ENCODE measurements at places on chromosomes 1 and 21.
A peak's percentile ranks its signal among the peaks of the same experiment; 100 is the strongest.

DNA sequence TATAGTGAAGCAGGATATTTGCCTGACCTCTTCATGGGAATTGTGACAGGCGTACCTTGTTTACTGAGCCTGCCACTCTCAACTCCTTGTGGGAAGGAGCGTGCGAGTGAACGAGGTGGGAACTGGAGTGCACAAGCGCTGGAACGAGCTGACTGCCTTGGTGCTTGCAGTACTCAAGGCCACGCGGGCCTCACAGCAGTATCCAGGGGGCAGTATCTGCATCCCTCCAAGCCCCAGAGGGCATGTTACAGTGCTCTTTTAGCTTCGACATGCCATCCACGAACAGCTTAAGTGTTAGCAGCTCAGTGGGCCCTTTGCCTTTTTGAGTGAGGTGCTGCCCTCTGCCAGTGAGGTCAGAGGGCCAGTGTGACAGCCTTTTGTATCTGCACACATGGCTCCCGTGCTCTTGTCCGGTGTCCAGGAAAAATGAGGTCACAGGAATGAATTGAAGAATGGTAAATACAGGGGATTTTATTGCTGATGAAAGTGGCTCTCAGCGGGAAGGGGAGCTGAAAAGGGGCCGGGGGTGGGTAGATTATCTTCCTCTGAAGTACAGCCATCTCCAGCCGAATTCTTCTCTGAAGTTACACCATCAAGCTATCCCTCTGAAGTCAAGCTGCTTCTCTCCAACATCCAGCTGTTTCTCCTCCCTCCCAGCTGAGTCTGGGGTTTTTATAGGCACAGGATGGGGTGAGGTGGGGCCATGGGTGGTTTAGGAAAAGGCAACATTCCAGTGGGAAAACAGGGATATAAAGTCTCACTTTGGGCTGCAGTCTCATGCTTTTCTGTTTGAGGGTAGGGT lies 69.3 kb downstream of the EPB41 start:
- DNase-seq = peak; percentile 70

GRCh38 chr1:210938416-210938925 lies 195.5 kb downstream of the KCNH1 start:
- DNase-seq = no peak

- DNase-seq = no peak
These were observed 47.9 kb upstream of the PLXNA2 start for GRCh38 chr1:208291923-208292711.

- no peak for DNase-seq
These were observed 16.3 kb downstream of the ZFYVE9 start for GRCh38 chr1:52158218-52158617.

GRCh38 chr21:36321325-36322082 lies 1.5 kb downstream of the MORC3 start:
- peak; percentile 46 for DNase-seq

- no peak for DNase-seq
These were observed 358.9 kb downstream of the DISC1 start for GRCh38 chr1:231985296-231986023.

- no peak for DNase-seq
These were observed 42.6 kb downstream of the CD34 start for GRCh38 chr1:207868251-207868773.

GRCh38 chr1:217425422-217425821 lies 205.5 kb downstream of the GPATCH2 start:
- DNase-seq = no peak

DNA sequence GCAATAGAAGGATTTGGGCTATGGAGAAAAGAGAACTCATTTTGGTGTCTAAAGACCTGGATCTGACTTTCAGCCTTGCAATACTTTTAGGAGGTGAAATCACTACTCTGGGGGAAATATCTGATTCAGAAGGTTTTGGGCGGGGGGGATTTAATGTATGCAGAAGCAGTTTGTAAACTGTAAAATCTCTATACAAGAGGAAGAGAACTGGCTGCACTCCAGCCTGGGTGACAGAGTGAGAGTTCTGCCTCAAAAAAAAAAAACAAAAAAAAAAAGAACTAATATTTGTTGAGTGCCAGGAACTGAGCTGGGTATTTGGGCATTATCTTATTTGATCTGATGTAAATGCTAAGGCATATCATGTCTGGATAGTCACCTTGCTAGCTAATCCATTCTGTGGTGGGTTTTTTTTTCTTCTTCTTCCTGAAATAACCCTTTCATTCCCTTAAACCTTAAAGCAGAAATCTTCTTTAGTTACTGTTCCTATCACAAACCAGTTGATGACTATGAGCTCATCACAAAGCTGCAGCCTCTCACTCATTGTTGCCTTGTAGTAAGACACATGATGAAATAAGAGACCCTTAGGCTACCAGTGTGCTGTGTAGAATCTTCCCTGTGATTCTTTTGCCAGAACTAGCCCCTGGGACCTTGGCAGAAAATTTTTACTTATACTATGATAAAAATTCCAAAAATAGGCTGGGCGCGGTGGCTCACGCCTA lies 35.6 kb upstream of the SLC16A1 start:
- no peak for DNase-seq

DNA sequence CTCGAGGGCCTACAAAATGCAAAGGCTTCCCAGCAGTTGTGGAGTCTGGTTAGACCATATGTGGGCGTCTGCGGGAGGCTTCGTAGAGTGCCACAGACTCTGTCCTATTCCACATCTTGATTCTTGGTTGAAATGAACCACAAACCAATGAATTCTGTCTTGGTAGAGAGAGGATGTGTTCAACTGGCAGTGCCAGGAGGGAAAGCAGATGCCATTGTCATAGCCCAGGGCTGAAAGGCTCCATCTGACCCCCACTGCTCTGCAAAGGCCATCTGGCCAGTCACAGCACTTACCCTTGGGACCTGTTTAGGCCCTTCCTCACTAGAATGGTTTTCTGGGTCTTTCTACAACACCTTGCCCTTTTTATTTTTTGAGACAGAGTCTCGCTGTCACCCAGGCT lies 22.1 kb downstream of the ACOT11 start:
- DNase-seq = no peak

GRCh38 chr1:156281693-156282478 lies 739 bp downstream of the SMG5 start:
- no peak for DNase-seq

GRCh38 chr21:27219068-27219467 lies 252.2 kb upstream of the ADAMTS5 start:
- no peak for DNase-seq

- DNase-seq = no peak
These were observed 30.9 kb upstream of the NBL1 start for GRCh38 chr1:19613171-19613703.

- DNase-seq = no peak
These were observed 63.6 kb upstream of the ERG start for GRCh38 chr21:38561613-38562581.

GRCh38 chr21:40846103-40846502 lies 855 bp downstream of the DSCAM start:
- no peak for DNase-seq

GRCh38 chr1:41888756-41889155 lies 30.0 kb downstream of the HIVEP3 start:
- no peak for DNase-seq

- no peak for DNase-seq
These were observed 62.3 kb downstream of the GON4L start for GRCh38 chr1:155794605-155795245.

- peak; percentile 67 for DNase-seq
These were observed 118.7 kb upstream of the BARHL2 start for GRCh38 chr1:90835661-90836344.

DNA sequence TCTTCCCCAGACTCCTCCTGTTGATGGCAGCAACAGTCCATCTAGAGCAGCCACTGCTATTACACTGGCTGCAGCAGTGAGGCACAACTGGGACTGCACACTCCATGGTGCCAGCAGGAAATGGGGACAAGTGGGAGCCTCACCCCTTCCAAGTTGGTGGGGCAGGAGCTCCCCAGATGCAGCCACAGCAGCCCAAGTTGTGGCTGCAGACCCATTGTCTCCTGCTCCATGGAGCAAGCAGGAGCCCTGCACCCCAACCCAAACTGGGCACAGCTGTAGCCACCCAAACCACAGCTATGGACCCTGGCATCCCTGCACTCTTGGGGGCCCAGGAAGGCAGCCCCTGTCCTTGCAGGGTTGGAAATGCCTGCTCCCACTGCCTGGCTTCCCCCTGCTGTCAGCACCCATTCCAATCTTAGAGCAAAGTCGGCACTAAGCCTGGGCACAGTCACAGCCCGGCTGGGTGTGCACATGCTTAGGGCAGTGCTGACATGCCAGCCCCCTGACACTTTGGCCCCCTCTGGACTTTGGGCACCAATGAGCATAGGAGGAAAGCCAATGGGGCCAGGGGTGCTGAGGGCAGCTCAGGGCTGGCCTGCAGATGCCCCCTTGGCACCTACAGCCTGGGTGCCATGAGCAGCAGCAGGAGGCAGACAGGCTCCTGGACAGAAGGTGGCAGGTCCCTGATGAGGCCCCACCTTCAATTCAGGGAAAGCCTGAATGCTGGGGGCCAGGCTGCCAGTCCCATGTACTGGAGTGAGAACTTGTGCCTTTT lies 44.0 kb downstream of the MATN1 start:
- no peak for DNase-seq

DNA sequence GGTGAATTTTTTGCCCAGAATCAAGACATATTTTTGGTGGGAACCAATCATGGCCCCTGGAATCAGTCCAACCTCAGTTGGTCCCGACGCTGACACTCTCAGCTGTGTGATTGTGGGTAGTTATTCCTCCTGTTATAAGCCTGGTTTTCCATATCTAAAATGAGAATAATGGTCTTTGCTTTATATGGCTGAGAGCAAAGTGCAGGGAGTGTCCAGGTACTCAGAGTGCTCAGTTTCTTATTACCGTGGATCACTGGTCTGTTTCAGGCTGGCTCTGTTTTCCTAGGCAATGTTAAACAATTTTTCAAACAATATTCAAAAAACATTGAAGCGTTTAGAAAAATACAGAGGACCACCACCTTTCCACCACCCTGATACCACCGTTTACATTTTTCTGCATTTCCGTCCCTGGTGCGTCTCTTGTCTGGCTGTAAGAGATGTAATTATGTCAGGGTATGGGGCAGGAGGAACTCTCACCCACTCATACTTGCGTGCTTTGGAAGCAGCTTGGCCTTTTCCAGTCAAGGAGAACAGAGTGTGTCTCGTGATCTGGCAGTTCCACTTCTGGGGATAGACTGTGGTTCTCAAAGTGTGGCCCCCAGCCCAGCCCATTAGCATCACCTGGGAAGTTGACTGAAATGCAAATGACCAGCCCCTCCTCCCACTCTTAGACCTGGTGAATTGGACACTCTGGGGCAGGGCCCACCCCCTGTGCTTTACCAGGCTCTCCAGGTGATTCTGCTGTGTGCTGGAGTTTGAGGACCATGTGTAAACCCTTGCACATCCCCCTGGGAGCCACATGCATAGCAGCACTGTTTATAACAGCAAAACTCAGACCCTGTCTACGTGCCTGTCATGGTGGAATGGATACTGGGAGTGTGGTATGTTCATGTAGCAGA lies 6.8 kb downstream of the MX1 start:
- peak; percentile 25 for DNase-seq

DNA sequence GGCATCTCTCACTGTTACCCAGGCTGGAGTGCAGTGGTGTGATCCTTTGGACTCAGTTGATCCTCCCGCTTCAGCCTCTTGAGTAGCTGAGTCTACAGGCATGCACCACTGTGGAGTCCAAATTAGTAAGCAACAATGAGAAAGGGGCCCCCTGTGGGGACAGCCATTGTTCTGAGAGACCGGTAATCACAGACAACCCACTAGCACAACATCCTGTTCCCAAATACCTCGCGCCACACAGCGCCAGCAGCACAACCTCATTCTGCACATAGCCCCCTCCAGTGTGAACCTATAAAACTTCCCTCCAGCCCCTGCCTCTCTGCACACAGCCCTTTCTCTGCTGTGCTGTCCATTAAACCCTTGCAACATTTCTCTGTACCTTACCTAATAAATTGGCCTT lies 226.4 kb downstream of the DYRK1A start:
- DNase-seq = peak; percentile 93

GRCh38 chr1:53559854-53560580 lies 100.8 kb downstream of the DMRTB1 start:
- peak; percentile 20 for DNase-seq

GRCh38 chr21:36916718-36917117 lies 49.8 kb downstream of the HLCS start:
- DNase-seq = no peak

- no peak for DNase-seq
These were observed 5.0 kb upstream of the TRABD2B start for GRCh38 chr1:48002142-48002541.

GRCh38 chr1:69737527-69738185 lies 169.9 kb downstream of the LRRC7 start:
- DNase-seq = peak; percentile 43

GRCh38 chr1:7515175-7515574 lies 255.9 kb upstream of the VAMP3 start:
- DNase-seq = no peak

GRCh38 chr21:45376459-45377324 lies 28.3 kb upstream of the COL18A1 start:
- DNase-seq = no peak

GRCh38 chr1:192316942-192317450 lies at the start of gene RGS21:
Gene RGS21, plus strand, starts transcription at chr1:192316992. Its CDS starts 26,045 bp downstream, at chr1:192343037.
- no peak for DNase-seq

GRCh38 chr1:119731741-119732430 lies 20.2 kb downstream of the PHGDH start:
- DNase-seq = no peak

GRCh38 chr1:175331891-175332290 lies 139.3 kb upstream of the KIAA0040 start:
- no peak for DNase-seq

DNA sequence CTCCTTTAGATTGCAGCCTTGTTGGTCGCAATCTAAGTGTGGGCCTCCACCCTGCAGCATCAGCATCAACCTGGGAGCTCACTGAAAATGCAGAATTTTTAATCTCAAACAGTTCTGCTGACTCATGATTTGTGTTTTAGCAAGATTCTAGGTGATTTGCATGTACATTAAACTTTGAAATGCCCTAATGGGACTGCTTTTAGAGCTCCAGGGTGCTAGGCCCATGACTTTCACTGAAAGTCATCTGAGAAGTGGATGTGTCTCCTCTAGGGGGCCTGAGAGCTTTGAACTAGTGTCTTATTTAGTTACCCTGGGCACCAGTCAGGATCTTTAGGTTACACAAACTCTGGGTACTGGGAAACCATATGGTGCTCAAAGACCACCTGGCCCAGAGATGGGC lies 9.0 kb downstream of the TRIM67 start:
- no peak for DNase-seq

DNA sequence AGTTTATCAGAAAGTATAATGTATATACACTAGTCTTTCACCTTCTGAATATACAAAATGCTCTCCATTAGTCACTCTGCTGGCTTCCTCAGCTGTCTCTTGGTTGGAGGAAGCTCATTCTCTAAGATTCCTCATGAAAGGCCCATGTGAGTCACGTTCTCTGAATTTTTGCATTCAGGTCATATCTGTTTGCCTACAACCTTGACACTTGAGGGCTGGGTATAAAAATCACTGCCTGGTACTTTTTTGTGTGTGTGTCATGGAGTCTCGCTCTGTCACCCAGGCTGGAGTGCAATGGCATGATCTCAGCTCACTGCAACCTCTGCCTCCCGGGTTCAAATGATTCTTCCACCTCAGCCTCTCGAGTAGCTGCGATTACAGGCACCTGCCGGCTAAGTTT lies 2.8 kb upstream of the GALNT2 start:
- no peak for DNase-seq

- DNase-seq = no peak
These were observed 237.8 kb downstream of the TRABD2B start for GRCh38 chr1:47759251-47759935.

- DNase-seq = no peak
These were observed 72.9 kb upstream of the SPAG17 start for GRCh38 chr1:118257946-118258345.

Measured in H9 (cell line).